Liver (tissue), 10 donors: ENCODE measurements at places on chromosomes 5 and 9.

GRCh38 chr5:35305336-35306020 lies 75.2 kb upstream of the PRLR start:
- DNase-seq: no peak

DNA sequence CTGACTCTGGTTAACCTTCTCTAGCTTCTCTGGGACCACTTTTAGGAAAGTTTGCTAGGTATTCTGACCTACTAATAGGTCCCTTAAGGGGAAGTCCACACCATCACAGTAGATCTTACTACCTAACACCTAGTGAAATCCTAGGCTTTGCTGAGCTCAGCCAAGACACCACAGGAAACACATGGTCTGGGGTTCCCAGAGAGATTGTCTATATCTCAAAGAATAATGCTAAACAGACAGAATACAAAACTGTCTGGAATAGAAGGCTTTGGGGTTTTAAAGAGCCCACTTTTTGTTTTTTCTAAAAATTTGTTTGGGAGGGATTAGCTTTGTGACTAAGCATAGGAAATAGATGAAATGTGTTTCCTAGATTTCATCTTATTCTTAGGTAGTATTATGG lies 395.1 kb downstream of the ARHGEF28 start:
- no peak for DNase-seq

DNA sequence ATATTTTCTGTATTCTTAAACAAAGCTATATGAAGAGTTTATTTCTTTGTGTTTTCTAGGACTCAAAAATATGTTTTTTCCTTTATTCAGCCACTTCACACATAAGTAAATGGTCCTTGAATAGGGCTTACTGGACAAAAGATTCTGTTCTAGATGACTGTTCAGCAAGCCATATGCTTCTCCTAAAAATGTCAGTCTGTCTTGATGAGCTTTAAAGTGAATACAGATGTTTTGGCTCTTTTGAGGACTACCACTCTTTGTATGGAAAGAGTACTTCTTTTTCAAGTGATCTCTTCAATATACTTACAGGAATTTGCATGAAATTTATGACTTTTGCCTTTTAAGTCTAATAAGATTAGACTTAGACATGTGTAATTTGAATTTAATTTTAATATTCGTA lies 8.4 kb downstream of the NDUFS4 start:
- no peak for DNase-seq

GRCh38 chr9:29616844-29617243 lies 2043.6 kb upstream of the C9orf72 start:
- DNase-seq: no peak

- no peak for DNase-seq
Measured at GRCh38 chr5:131593921-131594320, 41.1 kb downstream of the RAPGEF6 start.

GRCh38 chr9:137123468-137123837 lies 8.9 kb upstream of the DPP7 start:
- no peak for DNase-seq

DNA sequence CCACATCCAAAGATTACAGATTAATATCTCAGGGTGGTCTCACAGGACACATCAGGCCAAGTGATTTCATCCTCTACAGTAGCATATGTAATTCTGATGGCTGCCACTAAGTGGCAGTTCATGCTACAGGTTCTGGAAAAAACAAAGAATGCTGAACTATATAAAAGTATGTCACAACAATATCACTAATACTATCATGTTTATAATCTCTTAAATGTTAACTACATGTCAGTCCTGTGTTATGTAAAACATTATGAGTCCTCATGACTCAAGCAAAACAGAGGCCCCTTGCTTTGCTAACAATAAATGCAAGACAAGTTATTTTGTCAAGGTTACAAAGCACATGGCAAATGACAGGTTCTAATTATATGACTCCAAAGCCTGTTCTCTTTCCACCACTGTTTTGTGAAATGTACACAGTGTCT lies 233.2 kb downstream of the FBXL17 start:
- DNase-seq: no peak
